Spinal cord (tissue), 10 donors: ENCODE measurements at places on chromosomes 1 and 21. TPM values are rescaled to one million over a fixed set of nuclear protein-coding genes. Genes with fewer than 3 reads are reported as not detected.

The NDC1 gene
- 16.6 TPM for total RNA-seq

GRCh38 chr21:40719615-40720014 is 127.3 kb downstream of the DSCAM start:
- no peaks in the 10 kb centered on the region for H3K4me1 ChIP-seq
- H3K27me3 ChIP-seq, result no peaks in the 10 kb centered on the region
- DNase-seq, result no peak
- no peaks in the 10 kb centered on the region for H3K36me3 ChIP-seq
- H3K27ac ChIP-seq, result no peak overlapping the region
- H3K4me3 ChIP-seq, result no peak overlapping the region

The ASPM gene
- 14.4 TPM for total RNA-seq

DNA sequence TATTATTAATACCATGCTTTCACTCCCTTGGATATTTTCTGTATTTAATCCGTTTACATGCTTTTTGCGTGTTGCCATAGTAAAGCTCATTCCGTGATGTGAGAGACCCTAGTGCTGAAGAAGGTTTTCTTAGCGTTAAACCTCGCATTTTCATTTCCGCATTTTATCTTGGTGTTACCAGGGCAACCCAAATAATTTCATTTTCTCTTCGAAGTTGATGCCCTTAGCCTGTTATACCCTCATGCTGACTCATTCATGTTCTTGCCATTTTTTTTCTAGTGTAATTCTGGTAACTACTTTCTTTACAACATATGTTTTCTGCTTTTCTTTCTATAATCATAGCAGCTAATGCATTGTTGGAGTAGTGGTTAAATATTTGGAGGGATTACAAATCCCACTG is 37.2 kb downstream of the LRRC8C start:
- H3K4me3 ChIP-seq, result no peak overlapping the region
- no peaks in the 10 kb centered on the region for H3K27me3 ChIP-seq
- peak; percentile 39 for DNase-seq

- no peak overlapping the region for H3K4me3 ChIP-seq
- H3K36me3 ChIP-seq, result peaks cover 2% of the 10 kb centered on the region
- H3K27me3 ChIP-seq, result no peaks in the 10 kb centered on the region
Observed at GRCh38 chr1:235261243-235261642, 66.7 kb downstream of the ARID4B start.

DNA sequence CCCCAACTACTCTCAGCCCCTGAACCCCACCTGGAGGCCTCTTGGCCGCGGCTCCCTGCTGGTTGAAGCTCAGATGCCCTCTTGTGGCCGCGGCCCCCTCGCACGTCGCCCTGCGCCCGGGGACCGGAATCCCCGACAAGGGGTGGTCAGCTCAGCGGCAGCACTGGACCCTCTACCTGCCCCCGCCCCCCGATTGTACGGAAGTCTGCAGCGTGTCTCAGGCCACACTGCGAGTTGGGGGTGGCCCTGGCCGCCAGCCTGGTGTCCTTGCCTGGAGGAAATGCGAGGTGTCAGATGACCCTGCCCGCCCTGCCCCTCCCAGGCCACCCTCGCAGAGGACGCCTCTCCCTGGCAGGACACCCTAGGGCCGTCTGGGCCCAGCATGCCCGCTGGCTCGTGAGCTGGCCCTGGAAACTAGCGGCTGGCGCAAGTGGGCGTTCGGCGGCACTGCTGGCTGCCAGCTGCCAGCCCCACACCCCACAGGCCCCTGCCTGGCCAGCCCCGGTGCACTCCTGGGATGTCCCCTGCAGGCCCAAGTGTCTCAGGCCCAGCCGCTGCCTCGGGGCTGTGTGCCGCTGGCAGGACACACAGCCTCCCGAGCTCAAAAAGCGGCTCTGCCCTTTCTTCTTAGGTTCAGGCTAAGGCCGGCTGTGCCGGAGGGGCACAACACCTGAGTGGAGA is 60.8 kb downstream of the EDN2 start:
- no peaks in the 10 kb centered on the region for H3K36me3 ChIP-seq
- DNase-seq, result no peak
- no peak overlapping the region for H3K4me3 ChIP-seq
- H3K27ac ChIP-seq, result no peak overlapping the region
- peaks cover 51% of the 10 kb centered on the region for H3K4me1 ChIP-seq

DNA sequence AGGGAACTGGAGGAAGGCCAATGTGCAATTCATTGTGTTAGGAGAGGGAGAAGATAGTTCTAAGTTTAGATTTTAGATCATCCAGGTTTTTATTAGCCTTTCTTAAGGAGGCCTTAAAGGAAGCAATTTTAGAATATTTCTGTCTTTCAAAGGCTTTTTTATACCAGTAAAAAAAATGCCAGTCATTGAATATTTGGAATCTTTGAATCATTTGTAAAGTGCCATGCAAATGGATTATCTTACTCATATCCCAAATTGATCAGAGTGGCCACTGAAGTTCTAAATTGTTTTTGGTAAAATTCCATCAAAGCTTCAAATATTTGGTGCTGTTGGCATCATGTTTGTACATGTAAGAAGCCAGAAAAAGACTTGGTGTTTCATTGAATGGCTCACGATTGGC is 244.8 kb downstream of the RPS6KC1 start:
- no peaks in the 10 kb centered on the region for H3K36me3 ChIP-seq
- no peaks in the 10 kb centered on the region for H3K4me1 ChIP-seq
- no peak overlapping the region for H3K27ac ChIP-seq
- no peak overlapping the region for H3K4me3 ChIP-seq

GRCh38 chr1:90504509-90504908 is 212.6 kb downstream of the BARHL2 start:
- no peak overlapping the region for H3K27ac ChIP-seq
- H3K36me3 ChIP-seq, result no peaks in the 10 kb centered on the region

DNA sequence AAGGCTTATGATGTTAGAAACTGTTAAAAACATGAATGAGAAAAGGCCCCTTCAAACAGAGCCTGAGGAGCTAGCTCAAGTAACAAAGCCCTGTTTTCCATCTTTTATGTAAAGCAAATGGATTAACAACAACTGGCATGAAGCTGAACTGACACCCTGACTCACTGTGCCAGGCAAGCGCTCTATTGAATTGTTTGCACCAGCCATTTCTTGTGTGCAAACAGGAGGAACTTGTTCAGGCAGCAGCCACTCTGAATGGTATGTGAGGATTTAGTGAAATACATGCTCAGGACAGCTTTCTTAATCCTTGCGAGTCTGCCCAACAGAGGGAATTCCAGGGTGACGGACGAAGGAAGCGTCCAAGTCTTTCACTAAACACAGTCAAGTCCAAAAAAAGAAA is 291.1 kb upstream of the ADGRL2 start:
- no peak overlapping the region for H3K4me3 ChIP-seq
- H3K27me3 ChIP-seq, result no peaks in the 10 kb centered on the region
- no peak for DNase-seq
- no peaks in the 10 kb centered on the region for H3K36me3 ChIP-seq
- H3K4me1 ChIP-seq, result no peaks in the 10 kb centered on the region
- no peak overlapping the region for H3K27ac ChIP-seq

The GSTM1 gene
- not detected for total RNA-seq

- H3K4me3 ChIP-seq, result no peak overlapping the region
- H3K27me3 ChIP-seq, result no peaks in the 10 kb centered on the region
- DNase-seq, result peak; percentile 70
- H3K27ac ChIP-seq, result no peak overlapping the region
- H3K4me1 ChIP-seq, result no peaks in the 10 kb centered on the region
Observed at GRCh38 chr1:180643693-180644092, 11.9 kb downstream of the XPR1 start.
